Stimulated activated naive B cell treated with anti-CD40 and anti-IgM and Interleukin-4, amounts not matched to agents 10 μg/mL and 1 μg/mL and 100 μg/mL, for 72 hours (primary cell): ENCODE measurements at places on chromosomes 4 and X.

- DNase-seq, result no peak
- no peaks in the 10 kb centered on the region for H3K4me1 ChIP-seq
- H3K4me3 ChIP-seq, result no peak overlapping the region
Observed at GRCh38 chr4:41129128-41129754, 85.1 kb downstream of the APBB2 start.

GRCh38 chr4:113781439-113782040 lies 20.0 kb upstream of the CAMK2D start:
- peaks cover 2% of the 10 kb centered on the region for H3K4me1 ChIP-seq
- no peak overlapping the region for H3K4me3 ChIP-seq
- DNase-seq, result no peak
- no peaks in the 10 kb centered on the region for H3K36me3 ChIP-seq
- H3K27me3 ChIP-seq, result no peaks in the 10 kb centered on the region

DNA sequence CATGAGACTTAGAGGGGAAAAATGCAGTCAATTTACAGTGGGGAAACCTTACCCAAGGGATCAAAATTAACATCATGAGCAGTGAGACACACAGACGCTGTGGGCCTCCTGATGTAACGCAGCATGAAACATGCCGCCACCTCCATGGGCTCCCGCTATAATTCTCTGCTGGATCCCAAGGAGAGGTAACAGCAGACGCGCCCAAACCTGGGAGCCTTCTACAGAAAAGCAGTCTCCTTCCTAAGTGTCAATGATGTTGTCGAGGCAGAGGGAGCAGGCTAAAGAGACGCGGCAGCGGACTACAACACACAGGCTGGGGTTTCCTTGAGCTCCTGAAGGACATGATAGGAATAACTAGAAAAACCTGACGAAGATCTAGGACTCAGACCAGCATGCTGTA lies 142.3 kb downstream of the AFAP1 start:
- peaks cover 11% of the 10 kb centered on the region for H3K27me3 ChIP-seq
- H3K4me1 ChIP-seq, result peaks cover 3% of the 10 kb centered on the region
- DNase-seq, result no peak
- H3K4me3 ChIP-seq, result no peak overlapping the region

DNA sequence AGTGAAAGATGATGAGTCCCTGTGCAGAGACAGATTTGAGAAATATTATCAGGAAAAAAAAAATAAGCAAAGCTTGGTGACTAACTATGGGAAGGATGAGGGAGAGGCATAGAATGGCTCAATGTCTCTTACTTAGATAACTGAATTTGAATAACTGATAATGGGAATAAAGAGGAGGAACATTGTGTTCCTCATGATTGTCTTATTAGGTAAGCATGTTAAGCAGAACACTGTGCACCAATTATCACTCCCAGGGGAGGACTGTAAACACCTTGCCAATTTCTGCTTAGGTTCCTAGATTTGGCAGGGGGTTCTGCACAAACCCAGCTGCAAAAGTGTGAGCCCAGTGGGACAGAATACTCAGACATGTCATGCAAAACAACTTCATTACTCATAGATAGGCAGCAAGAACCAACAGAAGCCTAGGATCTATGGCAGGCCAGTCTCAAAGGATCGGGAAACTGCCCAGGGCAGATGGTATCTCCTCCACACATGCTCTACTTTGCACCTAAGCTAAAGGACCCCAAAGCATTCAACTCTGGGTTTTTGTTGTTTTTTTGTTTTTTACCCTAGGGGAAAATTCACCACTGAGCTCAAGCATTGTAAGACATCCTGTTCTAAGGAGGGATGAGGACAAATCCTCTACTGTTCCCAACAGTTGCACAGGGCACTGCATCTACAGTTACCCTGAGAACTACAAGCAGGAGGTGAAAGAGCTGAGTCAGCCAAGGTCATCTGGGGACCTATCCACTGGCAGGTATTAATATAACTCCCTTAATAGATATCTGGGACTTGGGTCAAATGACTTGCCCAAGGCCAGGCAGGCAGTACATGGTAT lies 907.0 kb downstream of the RAPGEF2 start:
- no peak overlapping the region for H3K27ac ChIP-seq
- H3K4me3 ChIP-seq, result no peak overlapping the region
- H3K36me3 ChIP-seq, result no peaks in the 10 kb centered on the region
- H3K4me1 ChIP-seq, result no peaks in the 10 kb centered on the region
- no peaks in the 10 kb centered on the region for H3K27me3 ChIP-seq
- no peak for DNase-seq

DNA sequence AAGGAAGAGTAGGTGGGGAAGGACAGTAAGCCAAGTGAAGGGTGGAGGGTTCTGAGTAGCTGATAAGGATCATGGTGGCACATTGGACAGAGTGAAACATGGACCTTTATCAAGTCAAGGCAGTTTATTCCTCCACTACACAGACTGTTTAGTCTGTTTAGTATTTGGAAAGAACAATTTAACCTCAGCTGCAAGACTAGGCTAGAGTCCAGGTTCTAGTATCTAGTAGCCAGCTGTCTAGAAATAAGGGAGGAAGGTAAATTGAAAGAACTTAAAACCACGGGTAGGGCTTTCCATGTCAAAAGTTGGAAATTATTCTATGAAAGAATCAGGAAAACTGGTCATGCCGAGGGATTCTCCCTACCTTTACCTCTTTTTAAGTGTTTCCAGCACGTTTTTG lies 140.1 kb upstream of the MED14 start:
- peaks cover 6% of the 10 kb centered on the region for H3K4me1 ChIP-seq
- no peak for DNase-seq
- H3K4me3 ChIP-seq, result no peak overlapping the region
- H3K27ac ChIP-seq, result peak overlapping the region; percentile 38
- peaks cover 16% of the 10 kb centered on the region for H3K27me3 ChIP-seq

- no peaks in the 10 kb centered on the region for H3K36me3 ChIP-seq
- no peak for DNase-seq
- H3K27me3 ChIP-seq, result no peaks in the 10 kb centered on the region
- peaks cover 26% of the 10 kb centered on the region for H3K4me1 ChIP-seq
Observed at GRCh38 chr4:85783483-85783882, 308.5 kb downstream of the ARHGAP24 start.

- no peak for DNase-seq
- no peaks in the 10 kb centered on the region for H3K36me3 ChIP-seq
- H3K27me3 ChIP-seq, result no peaks in the 10 kb centered on the region
- no peak overlapping the region for H3K27ac ChIP-seq
- no peak overlapping the region for H3K4me3 ChIP-seq
Observed at GRCh38 chr4:72817012-72817411, 248.0 kb upstream of the ADAMTS3 start.

DNA sequence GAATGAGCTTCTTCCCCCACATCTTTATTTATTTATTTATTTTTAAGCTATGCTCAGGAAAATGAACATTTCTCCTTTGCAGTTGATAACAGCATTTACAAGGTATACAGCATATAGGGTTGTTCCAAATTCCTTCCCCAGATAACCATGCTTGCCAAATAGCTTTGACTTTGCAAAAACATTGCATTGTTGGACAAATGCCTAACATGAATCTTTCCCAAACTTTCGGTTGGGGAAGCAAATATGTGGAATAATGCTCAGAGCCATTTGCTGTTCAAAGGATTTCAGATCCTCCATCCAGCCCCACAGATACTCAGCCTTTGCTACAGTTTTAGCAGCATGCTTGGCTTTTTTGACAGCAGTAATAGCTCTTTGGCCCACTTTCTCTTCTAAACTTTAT lies 127.2 kb upstream of the AGA start:
- no peak overlapping the region for H3K27ac ChIP-seq
- H3K4me1 ChIP-seq, result no peaks in the 10 kb centered on the region
- no peak for DNase-seq

DNA sequence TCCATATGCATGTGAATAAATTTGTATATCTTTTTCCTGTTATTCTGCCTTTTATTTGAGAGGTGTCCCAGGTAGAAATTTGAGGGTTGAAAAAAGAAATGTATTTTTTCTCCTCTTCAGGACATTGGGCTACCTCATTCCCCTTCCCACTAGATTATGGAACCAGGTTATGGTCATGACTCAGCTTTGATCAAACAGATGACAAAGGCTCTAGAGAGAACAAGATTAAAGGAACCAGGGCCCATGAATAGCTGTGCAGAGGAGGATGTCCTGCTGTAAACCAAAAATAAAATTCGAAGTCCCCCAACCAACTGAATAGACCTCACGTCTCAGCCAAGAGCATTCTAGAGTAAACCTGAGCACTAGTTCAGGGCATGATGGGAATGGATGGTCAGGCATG lies 313.2 kb downstream of the RAPGEF2 start:
- H3K4me3 ChIP-seq, result no peak overlapping the region
- no peaks in the 10 kb centered on the region for H3K27me3 ChIP-seq
- H3K36me3 ChIP-seq, result no peaks in the 10 kb centered on the region
- H3K4me1 ChIP-seq, result no peaks in the 10 kb centered on the region
- DNase-seq, result no peak

DNA sequence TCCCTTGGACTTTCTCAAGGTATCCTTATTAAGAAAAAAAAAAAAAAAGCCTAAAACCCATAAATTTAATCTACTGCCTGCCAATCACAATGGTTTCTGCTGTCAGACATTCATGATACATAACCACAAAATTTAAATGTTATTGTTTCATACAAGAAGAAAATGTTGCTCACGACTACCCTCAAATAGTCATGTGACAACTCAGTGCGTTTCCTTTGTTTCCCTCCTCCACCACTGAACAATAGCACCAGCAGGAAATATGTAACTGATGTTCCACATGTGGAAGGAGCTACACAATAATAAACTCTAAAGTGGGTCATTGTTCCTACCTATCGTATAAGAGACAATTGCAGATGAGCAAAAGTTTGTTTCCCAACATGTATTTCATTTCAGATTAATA lies 244.1 kb upstream of the EDNRA start:
- H3K36me3 ChIP-seq, result no peaks in the 10 kb centered on the region
- no peak for DNase-seq
- H3K4me3 ChIP-seq, result no peak overlapping the region
- no peak overlapping the region for H3K27ac ChIP-seq

- no peaks in the 10 kb centered on the region for H3K27me3 ChIP-seq
- H3K27ac ChIP-seq, result no peak overlapping the region
- no peak for DNase-seq
- peaks cover 24% of the 10 kb centered on the region for H3K4me1 ChIP-seq
- H3K36me3 ChIP-seq, result no peaks in the 10 kb centered on the region
Observed at GRCh38 chr4:83552924-83553323, 17.0 kb downstream of the GPAT3 start.

GRCh38 chr4:184094532-184095159 lies 123.0 kb downstream of the ENPP6 start:
- peaks cover 7% of the 10 kb centered on the region for H3K4me1 ChIP-seq
- peaks cover 23% of the 10 kb centered on the region for H3K27me3 ChIP-seq
- no peak overlapping the region for H3K27ac ChIP-seq
- H3K36me3 ChIP-seq, result no peaks in the 10 kb centered on the region
- no peak overlapping the region for H3K4me3 ChIP-seq
- no peak for DNase-seq
